ENCODE measurements at places on chromosomes 5 and 9.
A peak's percentile ranks its signal among the peaks of the same experiment; 100 is the strongest.

GRCh38 chr5:148988328-148988727 lies 74.5 kb downstream of the SH3TC2 start:
- no peak for DNase-seq

- DNase-seq: no peak
These were observed 64.8 kb downstream of the SMIM23 start for GRCh38 chr5:171850324-171850947.

DNA sequence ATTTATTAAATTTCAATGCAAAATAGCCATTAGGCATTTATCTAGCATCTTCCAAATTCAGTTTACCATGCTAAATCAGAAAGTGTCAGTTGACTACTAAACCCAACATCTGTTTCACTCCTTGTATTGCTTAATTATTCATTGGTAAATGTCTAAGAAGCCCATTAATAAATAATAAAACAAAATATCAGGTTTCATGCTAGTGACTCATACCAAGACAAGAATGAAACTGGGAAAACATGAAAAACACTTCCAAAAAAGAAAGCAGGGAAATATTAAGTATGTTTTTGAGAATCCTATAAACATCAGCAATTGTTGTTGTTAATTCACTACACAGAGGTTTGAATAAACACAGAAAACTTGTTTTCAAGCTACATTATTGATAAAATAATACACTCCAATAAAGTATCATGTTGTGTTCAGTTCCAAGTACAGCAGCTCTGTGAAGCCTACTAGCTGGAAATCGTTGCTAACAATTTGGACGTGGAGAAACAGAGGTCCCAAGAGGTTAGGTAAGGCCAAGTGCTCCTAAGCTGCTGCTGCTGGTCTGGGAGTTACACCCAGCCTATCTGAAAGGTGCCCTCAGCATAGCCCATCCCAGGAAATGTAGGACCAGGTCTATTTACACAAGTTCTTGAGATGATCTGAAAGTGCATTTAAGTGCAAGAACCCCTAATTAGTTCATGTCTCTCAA lies 78.8 kb downstream of the GNAQ start:
- no peak for DNase-seq

DNA sequence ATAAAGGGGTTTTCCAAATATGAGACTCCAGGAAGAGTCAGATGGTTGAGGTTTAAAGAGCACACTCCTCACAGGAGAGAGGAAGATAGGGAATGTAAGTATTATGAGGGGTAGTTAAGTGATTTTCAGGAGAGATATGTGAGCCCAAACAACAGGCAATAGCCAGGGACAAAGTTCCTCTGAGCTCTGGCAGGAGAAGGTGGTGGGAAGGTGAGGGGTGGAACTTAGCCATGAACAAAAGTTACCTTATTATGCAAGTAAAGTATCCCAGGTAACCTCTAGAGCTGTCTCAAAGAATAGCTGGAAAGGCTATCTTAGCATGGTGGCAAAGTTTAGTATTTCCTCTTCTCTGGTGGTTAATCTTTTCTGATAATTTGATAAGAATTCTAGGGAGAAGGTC lies 450.5 kb upstream of the PTPRD start:
- DNase-seq: no peak

DNA sequence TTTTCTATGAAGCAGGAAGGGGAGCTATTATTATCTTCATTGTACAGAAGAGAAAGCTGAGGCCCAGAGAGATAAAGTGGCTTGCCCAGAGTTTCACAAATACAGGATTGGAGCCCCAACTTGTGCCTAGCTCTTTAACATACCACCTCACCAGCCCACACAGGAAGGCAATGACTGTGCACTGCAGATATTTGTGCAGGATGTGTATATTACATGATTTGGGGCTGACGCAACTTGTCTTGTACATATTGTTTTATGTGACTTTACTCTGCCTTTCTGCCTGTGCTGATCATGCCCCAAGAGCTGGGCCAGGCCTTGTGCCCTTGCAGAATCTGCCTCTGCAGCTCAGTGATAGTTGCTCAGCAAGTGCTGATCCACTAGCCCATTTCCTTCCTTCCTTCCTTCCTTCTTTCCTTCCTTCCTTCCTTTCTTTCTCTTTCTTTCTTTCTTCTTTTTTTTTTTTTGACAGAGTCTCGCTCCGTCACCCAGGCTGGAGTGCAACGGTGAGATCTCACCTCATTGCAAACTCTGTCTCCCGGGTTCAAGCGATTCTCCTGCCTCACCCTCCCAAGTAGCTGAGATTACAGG lies 106.6 kb upstream of the TBCA start:
- no peak for DNase-seq

DNA sequence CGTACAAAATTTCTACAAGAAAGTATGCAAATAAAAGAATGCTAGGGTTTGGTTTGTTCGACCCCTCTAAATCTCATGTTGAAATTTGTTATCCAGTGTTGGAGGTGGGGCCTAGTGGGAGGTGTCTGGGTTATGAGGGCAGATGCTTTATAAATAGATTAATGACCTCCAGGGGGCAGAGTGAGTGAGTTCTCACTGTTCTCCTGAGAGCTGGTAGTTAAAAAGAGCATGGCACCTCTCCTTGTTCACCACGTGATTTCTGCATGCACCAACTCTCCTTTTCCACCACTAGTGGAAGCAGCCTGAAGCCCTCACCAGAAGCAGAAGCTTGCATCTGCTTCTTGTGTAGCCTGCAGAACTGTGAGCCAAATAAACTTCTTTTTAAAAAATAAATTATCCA lies 50.4 kb upstream of the FAM170A start:
- no peak for DNase-seq

DNA sequence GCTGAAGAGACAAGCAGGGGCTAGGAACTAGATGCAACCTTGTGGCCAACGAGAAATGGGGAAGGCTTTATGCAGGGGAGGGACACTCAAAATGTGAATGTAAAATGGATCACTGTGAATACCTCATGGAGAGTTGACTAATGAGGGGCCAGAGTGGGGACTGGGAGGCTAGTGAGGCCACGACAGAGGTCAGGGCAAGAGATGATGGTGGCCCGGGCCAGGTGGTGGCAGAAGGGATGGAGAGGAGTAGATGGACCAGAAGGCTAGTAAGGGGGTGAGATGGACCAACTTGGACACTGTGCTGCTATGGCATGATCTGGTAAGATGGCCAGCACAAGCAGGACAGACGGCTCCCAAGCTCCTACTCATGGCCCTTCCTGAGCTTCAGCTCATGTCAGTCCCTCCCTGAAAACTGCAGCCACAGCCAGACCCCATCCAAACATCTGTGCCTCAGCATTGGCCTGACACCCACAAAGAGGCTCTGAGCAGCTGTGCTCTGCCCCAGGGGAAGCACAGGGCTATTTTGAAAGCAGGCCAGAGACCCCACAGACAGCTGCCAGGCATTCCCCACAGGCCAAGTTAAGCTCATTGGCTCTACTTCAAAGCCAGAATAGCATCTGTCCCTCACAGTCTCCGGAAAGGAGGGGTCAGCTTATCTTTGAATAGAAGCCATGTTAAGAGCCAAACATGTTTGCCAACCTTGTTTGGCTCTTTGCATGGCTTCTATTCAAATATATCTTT lies 22.1 kb downstream of the P4HA2 start:
- peak; percentile 79 for DNase-seq

DNA sequence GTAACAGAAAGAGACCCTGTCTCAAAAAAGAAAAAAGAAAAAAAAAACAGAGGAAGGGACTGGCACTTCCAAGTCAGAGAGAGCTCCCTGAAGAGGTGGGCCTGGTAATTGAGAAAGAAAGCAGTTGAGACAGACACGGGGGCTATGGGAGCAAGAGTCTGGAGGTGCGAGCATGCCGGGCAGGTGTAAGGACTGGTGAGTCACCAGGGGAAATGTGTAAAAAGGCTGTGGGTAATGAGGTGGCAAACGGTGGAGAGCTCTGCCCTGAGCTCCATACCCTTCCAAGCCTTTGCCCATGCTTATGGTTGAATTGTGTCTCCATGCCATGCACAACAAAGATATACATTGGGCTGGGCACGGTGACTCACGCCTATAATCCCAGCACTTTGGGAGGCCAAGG lies 18.0 kb upstream of the JADE2 start:
- DNase-seq: no peak

DNA sequence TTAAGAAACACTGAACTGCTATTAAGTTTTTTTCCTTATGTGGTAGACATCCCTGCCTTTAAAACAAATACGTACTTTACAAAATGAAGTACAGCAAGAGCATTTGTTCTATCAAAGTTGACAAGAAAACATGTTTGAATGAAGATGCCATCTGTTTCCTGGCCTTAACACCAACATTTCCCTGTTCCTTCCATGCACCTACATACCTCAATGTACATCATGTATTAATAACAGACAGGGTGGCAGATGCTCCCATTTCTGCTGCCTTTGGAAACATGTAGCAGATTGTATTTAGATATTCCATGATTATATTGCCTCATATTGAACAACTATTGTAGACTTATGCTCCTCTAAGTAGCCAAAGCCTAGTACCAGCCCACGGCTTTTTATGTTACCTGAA lies 104.4 kb downstream of the PJA2 start:
- DNase-seq: no peak

GRCh38 chr9:133989625-133990365 lies 2.3 kb downstream of the VAV2 start:
- no peak for DNase-seq

DNA sequence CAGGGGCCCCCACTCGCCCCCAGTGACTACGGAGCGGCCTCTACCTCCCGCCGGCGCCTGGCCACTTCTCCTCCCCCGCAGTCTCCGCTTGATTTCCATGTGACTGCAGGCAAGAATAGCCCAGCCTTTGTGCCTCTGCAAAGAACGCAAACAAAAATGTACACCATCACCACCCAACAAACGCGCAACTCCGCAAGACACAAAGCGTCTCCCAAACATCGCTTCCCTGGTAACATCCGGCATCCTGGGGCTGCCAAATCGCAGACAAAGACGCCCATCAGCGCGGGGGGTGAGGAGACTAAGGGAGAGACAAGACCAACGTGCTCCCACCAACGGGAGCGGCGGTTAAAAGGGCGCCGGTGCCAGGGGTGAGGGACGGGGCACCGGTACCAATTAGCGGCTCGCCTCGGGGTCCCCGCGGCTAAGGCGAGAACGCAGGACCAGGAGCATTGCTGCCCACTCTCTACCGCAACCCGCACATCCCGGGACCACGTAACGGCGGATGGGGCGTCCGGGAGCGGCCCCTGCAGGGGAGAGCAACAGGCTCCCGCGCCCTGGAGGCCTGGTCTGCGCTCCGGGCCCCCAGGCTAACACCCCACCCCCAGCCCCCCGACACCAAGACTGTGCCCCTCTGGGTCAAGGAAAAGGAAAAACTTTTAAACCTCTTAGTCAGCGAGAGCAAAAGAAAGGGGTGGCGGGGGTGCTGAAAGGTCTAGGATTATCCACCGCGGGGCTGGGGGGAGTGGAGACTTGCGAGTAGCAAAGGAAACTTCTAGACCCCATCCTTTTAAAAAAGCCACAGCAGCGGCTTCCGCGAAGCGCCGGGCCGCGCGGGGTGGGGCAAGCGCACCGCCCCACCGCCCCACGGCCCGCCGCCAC lies 885 bp downstream of the MPDZ start:
- DNase-seq: peak; percentile 79

- no peak for DNase-seq
These were observed 57.1 kb downstream of the FOXD1 start for GRCh38 chr5:73391441-73391881.

Measured in right hindlimb (tissue), 1 donor.